ENCODE measurements at places on chromosomes 2 and 18.

- DNase-seq: no peak
Measured at GRCh38 chr18:47893047-47893446, 37.4 kb downstream of the SMAD2 start.

- no peak for DNase-seq
Measured at GRCh38 chr2:65724752-65725151, 292.4 kb upstream of the SPRED2 start.

DNA sequence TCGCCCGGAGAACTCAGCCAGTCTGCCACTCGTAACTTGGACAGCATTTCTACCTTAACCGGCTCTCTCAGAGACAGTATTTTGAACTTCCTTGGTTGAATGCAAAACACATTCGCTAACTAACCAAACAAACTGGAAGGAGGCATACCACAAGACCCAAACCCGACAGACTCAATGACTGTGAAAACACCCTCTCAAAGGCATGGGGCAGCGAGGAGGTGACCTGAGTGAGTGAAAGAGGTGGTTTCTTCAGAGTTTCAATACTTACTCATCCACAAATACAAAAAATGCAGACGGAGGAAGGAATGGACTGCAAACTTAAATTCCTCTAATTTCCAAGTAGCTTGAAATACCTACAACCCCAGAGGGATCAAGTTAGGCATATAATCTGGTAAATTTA lies 132.9 kb downstream of the GAREM1 start:
- no peak for DNase-seq

GRCh38 chr18:59140302-59140885 lies 710 bp downstream of the SEC11C start:
- DNase-seq: no peak

DNA sequence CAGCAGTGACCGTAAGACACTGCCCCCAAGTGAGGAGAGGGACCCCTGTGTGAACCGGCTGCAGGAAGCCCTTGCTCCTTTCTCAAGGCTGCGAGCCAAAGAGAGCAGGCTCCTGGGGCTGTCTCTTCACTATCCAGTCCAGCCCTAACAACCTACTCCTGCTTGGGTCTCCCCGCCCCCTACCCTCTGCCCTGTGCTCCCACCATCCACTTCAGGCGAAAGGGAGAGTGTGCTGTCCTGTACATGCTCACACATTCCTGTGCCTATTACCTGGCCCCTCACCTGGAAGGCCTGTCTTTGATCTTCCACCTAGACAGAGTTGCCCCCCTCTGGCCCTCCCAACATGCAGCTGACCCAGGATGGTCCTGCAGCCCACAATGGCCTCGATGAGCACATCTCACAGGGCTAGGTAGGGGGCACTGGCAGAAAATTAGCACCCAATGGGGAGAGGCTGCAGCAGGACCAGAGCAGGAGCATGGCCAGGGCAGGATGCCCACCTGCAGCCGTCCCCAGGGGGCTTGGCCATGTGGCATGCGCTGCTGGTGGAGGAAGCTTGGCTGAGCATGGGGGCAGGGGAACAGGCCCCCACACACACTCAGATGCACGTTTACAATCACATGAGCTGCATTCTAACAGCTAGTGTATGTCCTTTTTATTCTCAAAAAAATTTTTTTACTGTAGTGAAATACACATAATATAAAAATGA lies 93.5 kb downstream of the POLR1A start:
- no peak for DNase-seq

DNA sequence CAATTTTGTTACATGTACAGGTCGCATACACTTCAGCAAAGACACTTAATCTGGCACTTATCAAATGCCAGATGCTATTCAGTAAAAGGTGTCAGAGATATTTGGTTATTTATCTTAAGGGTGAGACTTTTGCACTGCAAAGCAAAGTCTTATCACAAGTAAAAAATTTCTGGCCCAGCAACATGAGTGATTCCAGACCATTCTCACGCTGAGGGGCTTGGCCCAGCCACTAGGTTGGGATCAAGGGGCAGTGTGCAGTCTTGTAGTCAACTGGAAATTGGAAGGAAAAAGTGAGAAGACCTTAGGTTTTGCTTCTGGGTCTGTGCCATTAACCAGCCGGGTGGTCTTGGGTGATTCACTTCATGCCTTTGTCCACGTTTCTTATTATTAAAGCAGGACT lies 181.6 kb downstream of the RNF144A start:
- peak; percentile 44 for DNase-seq

DNA sequence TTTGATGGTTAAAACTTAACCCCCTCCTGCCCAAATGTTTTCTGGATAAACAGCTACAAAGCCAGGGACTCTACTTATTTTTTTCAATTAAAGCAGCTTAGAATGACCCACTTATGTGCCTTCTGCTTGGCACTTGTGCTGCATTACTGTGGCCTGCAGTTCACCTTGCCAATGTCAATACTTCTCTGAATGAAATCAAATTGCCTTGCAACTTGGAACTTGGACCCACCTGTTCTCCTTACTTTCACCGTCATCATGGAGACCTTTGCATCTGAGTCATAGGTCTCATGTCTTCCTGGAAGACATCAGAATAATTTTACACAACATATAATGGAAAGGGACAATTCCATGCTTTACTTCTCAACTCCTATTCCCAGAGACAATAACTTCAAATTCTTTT lies 92.1 kb upstream of the FHL2 start:
- DNase-seq: no peak

DNA sequence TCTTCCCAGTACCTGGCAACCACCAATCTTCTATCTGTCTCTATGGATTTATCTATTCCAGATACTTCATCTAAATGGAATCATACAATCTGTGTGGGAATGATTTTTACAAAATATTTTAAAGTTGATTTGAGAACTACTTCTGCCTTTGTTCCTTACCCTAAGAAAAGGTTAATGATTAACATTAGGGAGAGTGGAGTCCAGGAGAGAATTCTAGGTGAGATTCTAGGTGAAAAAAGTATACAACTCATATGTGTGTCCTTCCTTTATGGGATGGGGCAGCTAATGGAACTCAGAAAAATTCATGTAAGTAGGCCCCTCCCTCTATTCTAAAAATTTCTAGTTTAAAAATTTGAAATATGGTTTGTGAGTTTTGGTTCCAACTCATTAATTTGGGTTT lies 35.9 kb upstream of the WDSUB1 start:
- DNase-seq: no peak

DNA sequence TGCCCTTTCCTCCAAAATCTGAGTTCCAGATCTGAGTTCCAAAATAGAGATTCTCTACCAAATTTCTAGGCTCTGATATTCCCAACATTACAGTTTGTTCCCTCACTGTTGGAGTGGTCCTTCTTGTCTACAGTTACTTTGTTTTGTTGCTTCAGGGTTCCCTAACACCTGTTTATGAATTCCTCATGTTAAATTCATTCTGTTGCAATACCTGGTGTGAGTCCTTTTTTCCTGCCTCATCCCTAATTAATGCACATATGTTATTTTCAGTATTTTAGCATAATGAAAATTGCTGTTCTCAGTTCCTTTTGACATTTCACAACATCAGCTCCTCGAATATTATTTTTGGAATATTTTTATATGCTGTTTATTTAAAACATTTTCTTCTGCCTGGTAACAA lies 16.2 kb downstream of the SERPINB13 start:
- DNase-seq: no peak

- DNase-seq: peak; percentile 21
Measured at GRCh38 chr2:241064008-241064801, 37.9 kb downstream of the MTERF4 start.

GRCh38 chr2:229350117-229350805 lies 79.2 kb upstream of the PID1 start:
- no peak for DNase-seq

- no peak for DNase-seq
Measured at GRCh38 chr2:45892757-45893156, 241.3 kb downstream of the PRKCE start.

DNA sequence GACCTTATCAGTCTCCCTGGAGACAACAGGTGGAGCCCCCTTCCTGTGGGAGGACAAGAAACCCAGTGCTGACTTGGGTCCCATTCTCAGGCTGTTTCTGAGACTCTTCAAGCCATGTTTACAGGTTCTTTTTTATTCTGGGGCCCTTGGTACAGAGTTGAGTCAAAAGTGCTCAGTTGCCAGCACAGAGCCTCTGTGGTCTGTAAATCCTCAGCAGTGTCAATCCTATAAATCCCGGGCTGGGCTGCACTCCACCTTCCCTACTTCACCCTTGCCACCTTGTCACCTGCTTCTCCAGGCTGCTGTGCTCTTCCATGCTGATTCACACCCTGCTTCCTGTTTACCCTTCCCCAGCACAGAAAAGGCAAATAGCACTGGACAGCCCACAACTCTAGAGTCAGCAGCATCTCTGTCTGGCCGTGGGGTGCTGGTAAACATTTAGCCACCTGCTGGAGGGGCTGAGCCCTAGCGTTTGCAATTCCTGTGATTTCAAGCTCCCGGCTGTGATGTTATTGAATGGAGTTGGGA lies 74.7 kb downstream of the TNFRSF11A start:
- DNase-seq: no peak

- no peak for DNase-seq
Measured at GRCh38 chr18:57697426-57697825, 75.8 kb upstream of the NARS1 start.

GRCh38 chr2:61090386-61090921 lies 24.8 kb downstream of the SANBR start:
- DNase-seq: no peak

DNA sequence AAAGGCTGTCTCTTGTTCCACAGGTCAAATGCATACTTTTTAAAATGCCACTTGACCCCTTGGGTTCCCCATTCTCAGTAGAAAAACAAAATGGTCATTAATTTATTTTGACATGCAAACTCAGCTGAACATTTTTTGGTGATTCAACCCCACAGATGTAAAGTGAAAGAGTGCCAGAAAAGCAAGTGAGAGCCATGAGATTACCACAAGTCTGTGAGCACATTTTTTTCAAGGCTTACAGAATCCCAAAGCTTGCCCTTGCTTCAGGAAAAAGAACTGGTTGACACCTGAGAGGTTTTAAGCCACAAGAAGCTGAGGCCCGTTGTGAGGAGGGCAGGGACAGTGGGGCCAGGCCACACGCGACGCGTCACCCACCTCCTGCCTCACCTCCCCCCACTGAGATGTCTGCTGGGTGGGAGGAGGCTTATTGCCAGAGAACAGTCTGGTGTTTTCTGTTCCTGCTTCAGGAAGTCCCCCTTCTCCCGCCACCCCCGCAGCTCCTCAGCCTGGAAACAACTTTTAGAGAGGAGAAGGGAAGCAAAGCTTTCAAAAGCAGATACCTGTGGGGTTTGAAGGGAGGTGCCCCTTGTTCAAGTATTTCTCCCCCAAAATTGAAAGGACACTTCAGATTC lies 70.4 kb upstream of the CYP1B1 start:
- DNase-seq: no peak

- no peak for DNase-seq
Measured at GRCh38 chr2:76760367-76760704, 761.8 kb downstream of the LRRTM4 start.

GRCh38 chr2:165369898-165370296 lies 99.6 kb upstream of the CSRNP3 start:
- no peak for DNase-seq

GRCh38 chr2:153232464-153232863 lies 246.1 kb downstream of the RPRM start:
- DNase-seq: no peak

- DNase-seq: no peak
Measured at GRCh38 chr2:219565130-219566080, 5.9 kb downstream of the OBSL1 start.

- DNase-seq: no peak
Measured at GRCh38 chr18:59358414-59358711, 702 bp downstream of the LMAN1 start.

DNA sequence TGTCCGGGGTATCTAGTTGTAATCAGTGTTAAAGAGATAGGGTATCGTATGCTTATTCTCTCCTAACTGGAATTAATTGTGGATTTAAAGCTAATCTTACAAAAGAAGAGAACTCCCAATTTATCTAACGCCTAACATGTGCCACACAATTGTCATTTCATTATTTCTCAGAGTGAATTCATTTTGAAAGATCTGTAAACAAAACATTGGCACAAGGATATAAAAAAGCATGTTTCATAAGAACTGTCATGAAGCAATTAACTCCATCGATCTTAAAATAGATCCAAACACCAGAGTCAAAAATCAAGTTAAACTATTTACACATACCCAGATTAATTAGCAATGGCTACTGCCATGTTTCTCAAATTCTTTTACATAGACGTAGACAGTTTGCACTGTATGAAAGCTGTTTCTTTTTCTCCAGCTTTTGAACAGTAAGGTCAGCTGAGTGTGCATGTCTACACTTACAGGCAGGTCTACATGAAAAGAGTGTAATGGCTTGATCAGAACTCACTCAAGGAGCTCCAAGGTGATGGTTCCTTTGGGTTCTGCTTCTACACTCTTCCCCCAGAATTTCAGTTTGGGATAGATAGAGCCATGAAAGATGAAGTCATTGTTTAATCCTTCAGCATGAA lies 38.8 kb downstream of the CABYR start:
- no peak for DNase-seq

DNA sequence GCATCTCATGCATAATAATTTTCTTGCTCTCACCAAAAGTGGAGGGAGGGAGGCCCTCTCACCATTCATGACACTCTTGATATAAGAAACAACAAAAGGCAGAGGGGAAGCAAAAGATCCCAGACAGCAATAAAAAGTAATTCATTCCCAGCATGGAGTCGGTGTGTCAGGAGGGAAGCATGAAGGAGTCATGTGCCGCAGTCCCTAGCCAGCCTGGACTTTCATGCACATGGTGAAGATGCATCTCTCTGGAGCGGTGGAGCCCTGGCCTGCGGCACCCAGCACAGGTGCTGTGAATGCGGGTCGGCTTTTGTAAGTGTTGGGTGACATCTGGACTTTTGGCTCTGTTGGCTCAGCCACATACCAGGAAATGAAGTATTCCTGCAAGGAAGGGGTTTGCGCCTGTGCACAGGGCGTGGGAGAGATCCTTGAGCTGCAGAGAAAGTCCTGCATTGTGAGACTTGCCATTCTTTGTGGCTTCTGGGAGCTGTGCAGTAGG lies 119.4 kb downstream of the COPS8 start:
- DNase-seq: no peak

DNA sequence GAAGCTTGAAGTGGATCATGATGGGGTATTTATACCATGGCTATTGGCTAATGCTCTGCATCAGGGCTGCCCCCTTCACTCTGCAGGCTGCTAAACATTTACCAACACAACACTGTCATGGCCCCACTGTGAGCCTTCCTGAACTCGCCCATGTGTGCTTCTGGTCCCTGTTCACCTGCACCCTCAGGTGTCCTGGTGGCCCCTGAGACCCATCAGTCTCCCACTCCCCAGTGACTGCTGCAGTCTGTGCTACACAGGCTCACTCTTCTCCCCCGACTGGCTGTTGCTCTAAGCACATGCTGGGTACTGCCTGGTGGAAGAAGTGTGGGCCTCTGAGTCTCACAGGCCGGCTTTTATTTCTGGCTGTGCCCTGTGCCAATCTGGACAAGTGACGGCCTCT lies 183.0 kb upstream of the HS6ST1 start:
- no peak for DNase-seq

- no peak for DNase-seq
Measured at GRCh38 chr18:38980420-38980819, 1414.8 kb upstream of the CELF4 start.

- no peak for DNase-seq
Measured at GRCh38 chr2:19857100-19857499, 44.7 kb downstream of the TTC32 start.

GRCh38 chr2:55123851-55124269 lies 73.6 kb upstream of the RTN4 start:
- no peak for DNase-seq

GRCh38 chr2:116696223-116696622 lies 1118.3 kb upstream of the DDX18 start:
- DNase-seq: no peak

- no peak for DNase-seq
Measured at GRCh38 chr2:161316701-161317100, 8.5 kb downstream of the PSMD14 start.
